Activated naive CD8-positive, alpha-beta T cell treated with anti-CD3 and anti-CD28 coated beads, Interleukin-2, amount 10 ng/mL, durations not matched to agents 7 days and 5 days (primary cell): ENCODE measurements at places on chromosomes 5 and 9. TPM values are rescaled to one million over a fixed set of nuclear protein-coding genes. Genes with fewer than 3 reads are reported as not detected.
A peak's percentile ranks its signal among the peaks of the same experiment; 100 is the strongest.

Gene UIMC1
- 54.1 TPM for total RNA-seq

Gene PCDHB16
- total RNA-seq, result not detected

DNA sequence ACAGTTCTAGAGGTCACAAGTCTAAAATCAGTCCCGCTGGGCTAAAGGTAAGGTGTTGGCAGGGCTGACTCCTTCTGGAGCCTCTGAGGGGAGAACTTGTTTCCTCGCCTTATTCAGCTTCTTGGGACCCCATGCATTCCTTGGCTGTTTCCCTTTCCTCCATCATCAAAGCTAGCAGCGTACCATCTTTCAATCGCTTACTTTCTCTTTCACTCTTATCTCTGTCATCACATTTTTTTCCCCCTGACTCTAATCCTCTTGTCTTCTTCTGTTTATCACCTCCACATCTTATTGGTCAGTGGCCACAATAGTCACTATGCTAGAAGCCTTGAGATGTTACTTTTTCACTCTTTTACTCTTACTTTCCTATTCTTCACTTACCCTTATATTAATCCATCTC lies 72.5 kb upstream of the SPEF2 start:
- DNase-seq, result no peak

- no peak for DNase-seq
These were observed 635.7 kb downstream of the RAB3C start for GRCh38 chr5:59218424-59219045.

DNA sequence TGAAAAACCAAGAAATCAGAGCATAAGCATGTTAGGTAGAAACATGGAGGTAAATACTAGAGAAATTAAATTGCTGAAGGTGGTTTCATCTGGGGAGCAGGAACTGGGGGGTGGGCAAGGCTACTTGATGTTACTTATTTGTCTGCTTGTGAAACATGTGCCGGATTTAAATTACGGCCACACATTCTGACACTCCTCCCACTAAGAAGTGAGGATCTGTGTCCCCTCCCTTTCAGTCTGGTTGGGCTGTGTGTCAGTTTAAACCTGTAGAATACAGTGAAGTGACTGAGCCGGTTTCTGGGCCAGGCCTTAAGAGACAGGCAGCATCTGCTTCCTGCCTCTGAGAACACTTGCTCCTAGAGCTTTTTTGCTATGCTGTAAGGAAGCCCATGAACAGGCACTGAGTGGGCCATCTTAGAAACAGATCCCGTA lies 2.3 kb upstream of the IARS1 start:
- no peak for DNase-seq

- peak; percentile 34 for DNase-seq
These were observed 7.3 kb downstream of the IRX1 start for GRCh38 chr5:3602785-3603502.

GRCh38 chr5:100846772-100847171 lies 56.3 kb downstream of the ST8SIA4 start:
- no peak for DNase-seq

DNA sequence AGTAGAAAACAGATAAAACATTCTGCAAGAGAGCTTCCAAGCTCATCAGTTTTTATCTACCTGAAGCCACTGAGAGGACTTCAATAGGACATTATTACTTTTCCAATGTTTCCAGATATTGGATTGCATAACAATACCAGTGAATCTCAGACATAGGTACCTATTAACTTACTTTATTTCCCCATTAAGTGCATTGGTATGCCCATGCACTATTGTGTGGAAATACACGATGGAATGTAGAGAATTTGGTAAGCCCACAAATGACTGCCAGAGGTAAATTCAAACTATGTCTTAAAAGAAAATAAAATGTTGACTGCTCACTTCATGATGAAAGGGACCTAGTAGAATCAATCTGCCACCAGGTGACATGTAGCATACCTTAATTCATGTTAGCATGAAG lies 48.1 kb upstream of the PRR16 start:
- DNase-seq, result no peak
